ENCODE measurements at places on chromosomes 2 and 18.
A peak's percentile ranks its signal among the peaks of the same experiment; 100 is the strongest.

DNA sequence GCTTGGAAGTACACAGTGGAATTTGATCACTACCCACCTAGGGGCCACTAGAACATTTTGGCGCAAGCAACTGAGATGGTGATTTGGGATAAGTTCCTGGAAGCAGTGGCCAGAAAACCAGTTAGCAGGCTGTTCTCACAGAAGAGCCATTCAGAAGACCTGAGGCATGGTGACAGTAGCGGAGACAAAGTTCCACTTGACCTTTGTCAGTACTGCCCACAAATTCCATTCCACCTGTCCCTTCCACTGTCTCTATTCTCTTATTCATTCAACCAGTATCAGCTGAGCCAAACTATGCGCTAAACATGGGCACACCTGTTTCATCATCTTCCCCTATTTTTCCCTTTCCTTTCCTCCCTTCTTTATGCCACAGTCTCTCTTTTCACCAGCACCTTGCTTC is 59.2 kb upstream of the PPP1CB start:
- no peak for DNase-seq

DNA sequence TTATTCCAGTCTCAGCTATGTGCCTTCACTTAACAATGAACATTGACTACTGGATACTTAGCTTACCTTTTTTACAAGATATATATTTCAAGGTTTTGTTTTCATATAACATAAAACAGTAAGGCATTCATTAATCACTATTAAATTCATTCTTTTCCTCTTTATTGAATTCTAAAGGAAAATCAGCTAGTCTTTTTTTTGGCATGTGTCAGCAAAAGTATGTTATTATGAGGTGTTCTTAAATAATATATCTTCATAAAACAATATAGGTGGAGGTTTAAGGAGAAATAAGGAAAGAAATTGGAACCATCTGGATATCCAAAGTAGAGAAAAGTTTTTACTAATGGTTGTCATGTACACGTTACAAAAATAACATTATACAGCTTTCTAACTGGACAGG is 472.6 kb downstream of the ARHGAP15 start:
- no peak for DNase-seq

DNA sequence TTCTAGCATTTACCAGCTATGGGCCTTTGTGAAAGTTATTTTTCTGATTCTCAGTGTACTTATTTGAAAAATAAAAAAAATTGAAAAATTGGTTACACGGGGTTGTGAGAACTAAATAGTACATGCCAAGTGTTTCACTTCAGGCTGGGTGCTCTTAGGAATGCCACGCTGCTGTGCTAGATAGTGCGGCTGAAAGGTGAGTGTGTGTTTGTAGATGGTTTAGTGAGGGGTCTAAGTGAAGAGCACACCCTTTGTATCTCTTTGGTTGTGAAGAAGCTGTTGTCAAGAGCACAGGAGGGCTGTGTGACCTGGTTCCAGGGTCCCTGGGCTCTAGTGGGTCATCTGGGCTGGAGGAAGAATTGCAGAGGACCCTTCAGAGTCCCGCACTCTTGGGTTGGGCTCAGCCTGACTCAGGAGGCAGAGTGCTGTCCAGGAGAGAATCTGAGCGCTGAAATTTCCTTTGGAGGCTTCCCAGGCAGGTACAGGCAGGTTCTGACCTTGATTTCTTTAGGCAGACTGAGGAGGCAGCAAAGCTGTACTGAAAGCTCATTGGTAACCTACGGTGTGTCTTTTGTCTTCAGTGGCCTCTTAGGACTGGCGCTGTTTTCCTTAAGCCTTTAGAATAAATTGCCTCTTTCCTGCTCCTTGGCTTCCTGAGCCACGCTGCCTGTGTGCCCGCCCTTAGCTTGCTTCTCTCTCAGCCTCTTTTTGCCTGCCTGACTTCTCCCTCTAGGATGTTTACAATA is 44.4 kb downstream of the MAP4K4 start:
- DNase-seq: no peak

- no peak for DNase-seq
Measured at GRCh38 chr18:77199707-77200106, 49.9 kb upstream of the GALR1 start.

DNA sequence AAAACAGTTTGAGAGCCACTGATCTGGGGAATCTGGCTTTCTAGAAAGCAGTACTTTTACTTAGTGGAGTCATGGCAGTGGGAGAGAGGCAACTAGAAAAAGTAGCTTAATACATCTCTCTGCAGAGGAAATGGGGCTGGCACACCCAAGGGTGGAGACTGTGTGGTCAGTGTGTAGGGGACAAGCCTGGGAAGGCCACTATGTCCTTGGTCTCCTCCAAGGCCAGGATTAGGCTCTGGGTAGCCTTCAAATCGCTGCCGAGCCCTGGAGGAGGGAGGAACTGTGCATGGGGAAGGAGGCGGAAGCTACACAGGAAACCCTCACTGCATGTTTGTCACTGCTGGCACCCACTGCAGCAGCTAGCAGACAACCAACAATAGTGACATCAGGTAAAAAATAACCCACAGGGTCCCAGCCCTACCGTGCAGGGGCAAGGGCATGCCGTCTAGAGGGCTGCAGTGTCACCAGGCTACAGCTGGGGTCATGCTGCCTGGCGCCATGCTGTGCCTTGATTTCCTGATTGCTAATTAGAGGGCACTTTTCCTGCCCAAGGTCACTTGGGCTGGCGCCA is 34.8 kb downstream of the LBH start:
- no peak for DNase-seq

DNA sequence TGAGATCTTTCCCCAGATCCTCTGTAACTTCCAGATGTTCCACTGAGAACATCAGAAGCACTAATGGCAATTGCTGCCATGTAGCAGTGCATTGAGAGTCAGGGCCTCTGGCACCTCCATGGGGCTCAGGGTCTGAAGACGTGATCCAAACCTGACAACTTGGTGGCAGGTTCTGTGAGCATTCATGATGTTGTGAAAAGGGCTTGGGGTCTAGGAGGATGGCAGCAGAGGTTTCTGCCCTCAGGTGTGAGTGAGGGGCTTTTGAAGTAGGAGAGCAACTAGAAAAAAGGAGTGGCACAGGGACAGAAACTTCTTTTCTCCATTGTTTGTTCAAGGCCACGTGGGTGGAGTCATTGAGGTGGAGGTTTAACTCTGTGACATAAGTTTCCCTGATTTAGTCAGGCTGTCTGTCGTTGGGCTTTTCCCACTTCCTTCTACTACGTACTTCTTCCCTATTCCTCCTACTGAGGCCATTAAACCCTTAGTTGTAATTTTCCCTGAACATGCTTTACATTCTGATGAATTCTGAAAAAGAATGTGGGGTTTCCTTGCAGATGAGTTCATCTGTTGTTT is 13.1 kb downstream of the CFLAR start:
- peak; percentile 59 for DNase-seq

Measured in stimulated activated naive B cell treated with anti-CD40 and anti-IgM and Interleukin-4, amounts not matched to agents 10 μg/mL and 1 μg/mL and 100 μg/mL, for 72 hours (primary cell).